Esophagus squamous epithelium (tissue), 5 donors: ENCODE measurements at places on chromosomes 2 and 18. TPM values are rescaled to one million over a fixed set of nuclear protein-coding genes. Genes with fewer than 3 reads are reported as not detected.

DNA sequence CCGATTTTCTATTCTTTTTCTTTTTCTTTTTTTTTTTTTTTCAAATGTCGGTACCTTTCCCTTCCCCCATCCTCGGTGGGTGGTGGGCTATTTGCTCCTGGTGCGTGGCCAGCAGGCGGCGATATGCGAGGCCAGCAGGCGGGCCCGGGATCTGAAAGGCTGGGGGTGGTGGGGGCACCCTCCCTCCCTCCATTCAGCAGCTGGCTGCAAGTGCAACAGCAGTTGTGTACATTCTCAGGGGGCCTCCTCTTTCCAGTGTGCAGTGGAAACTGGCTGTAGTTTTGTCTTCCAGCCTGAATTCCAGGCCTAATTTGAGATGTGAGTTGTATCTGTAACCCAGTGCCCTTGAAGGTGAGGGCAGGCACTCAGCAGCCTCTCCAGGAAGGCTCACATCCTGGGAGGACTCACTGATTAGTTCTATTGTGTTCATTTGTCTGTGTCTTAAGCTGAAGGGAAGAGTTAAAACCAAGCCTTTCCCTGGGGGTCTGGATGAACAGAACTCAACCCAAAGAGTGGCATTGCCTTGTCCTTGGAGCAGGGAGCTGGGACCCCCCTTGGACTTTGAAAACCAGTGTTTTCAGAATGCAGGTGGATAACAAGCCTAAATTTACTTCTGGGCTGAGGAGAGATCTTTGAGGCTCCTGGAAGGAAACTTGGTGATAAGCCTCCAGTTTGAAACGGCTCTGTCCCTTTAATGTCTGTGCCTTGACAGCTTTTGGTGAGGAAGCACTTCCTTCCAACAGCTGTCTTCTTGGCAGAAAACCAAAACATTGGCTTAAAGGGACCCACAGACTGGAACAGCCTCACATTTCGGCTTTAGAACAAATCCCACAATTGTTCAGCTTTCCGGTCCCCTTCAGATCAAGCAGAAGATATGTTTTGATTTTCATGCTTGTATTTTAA, 3.3 kb downstream of the MYCN start:
- no peak for DNase-seq

DNA sequence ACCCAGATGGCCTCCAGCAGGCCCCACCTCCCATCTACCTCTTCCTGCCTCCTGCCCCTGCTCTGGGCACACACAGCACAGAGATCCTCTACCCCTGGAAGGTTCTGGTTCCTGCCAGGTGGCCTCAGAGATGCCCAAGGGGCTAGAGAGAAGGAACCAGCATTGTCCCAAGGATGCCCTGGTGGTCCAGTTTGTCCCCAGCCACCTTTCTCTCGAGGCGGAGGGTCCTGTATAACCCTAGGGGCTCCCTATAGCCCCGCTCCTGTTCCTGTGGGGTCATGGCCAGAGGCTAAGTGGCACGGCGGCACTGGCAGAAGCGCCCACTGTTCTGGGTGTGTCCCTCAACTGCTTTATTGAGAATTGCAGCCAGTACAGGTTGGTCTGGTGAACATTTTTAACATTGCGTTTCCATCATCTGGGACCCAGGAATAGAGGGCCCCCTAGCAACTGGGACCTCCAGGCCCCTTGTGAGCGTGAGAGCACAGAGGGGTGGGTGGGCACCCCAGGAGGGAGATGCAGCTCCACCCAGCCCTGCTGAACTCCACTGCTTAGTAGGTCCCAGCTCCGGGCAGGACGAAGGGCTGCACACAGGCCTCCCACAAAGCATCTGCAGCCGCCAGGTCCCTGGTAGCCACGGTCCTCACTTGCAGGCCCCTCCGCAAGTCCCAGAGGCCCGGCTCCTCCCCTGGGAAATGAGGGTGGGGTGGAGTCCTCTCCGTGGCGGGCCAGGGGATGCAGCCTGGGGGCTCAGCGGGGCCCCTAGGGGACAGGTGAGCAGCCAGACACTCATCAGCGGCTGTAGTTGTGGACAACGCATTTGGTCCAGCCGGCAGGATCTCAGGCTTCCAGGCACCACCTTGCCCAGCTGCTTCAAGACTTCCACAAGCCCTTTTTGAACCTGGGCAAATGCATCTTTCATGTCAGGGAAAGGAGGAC, 33.1 kb downstream of the GPC1 start:
- no peak for DNase-seq

Gene SLC66A2
- total RNA-seq, result 33.5 TPM

GRCh38 chr2:127577973-127578372, 42.5 kb downstream of the MYO7B start:
- no peak for DNase-seq

- DNase-seq, result no peak
Measured at GRCh38 chr2:66387016-66387753, 47.7 kb upstream of the MEIS1 start.
